ENCODE measurements at places on chromosomes 1 and 21.

GRCh38 chr1:213914392-213914791 is 73.4 kb upstream of the PROX1 start:
- no peak for DNase-seq

- no peak for DNase-seq
These were observed 183.1 kb downstream of the ZSCAN20 start for GRCh38 chr1:33655496-33655895.

DNA sequence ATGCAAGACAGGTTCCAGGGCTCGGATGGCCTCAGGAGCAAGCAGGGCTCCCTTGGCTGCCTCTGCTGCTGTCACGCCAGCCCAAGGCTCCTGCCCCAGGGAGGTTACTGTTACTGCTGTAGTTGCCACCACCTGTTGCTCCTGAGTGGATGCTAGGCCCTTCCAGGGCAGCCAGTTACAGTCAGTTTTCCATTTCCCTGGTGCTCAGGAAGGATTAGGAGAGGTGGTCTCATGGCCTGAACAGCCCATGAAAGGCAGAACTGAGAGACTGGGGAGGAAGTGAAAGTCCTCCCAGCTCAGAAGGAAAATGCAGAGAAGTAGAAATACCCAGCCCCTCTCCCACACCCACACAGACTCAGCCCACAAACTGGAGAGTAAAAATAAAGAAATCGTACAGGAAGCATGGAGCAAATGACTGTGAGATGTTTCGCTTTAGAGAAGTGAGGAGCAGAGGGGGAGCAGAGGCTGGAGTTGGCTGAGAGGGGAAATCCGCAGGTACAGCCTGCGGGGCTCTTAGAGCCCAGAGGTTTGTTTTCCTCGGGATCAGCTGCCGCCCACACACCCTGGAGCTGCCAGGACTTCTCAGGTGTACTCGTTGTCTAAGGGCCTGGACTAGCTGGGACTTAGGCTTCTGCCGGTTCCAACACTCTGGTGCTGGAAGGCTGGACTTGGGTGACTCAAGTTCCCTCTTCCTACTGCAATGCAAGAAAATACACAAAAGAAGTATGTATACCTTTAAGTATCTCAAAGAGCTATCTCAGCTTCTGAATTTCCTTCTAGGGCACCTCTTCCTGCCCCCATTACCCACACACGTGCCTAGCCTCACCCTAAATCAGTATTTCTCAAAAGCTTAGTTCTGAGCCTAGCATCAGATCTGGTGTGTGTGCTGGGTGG is 2.3 kb downstream of the IL6R start:
- DNase-seq = no peak

- DNase-seq = no peak
These were observed 96.0 kb upstream of the TRABD2B start for GRCh38 chr1:48093147-48093546.

DNA sequence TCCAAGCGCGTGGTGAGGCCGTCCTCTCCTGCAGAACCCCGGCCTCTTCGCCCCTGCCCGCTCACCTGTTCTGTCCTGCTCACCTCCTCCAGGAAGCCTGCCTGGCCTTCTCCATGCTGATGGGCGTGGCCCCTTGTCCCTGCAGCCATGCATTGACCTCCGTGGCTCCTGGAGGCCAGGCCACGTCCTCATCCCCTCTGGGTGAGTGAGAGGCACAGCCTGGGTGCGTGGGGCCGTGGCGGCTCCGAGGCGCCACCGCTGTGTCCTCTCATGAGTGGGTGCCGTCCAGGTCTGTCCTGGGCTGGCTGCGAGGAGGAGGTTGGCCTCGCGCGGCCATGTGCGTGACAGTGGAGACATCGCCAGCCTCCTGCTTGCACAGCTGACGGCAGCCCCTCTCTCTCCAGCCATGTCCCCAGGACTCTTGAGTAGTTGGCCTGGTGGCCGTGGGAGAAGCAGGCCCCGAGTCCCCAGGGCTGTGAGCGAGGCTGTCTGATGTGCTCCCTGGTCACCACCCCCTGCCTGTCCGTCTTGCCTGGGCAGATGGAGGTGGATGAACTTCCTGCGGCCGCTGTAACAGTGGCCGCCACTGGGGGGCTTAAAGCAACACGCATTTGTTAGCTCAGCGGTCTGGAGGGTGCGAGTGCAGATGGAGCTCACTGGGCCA is 58.1 kb downstream of the PRKCZ start:
- no peak for DNase-seq

DNA sequence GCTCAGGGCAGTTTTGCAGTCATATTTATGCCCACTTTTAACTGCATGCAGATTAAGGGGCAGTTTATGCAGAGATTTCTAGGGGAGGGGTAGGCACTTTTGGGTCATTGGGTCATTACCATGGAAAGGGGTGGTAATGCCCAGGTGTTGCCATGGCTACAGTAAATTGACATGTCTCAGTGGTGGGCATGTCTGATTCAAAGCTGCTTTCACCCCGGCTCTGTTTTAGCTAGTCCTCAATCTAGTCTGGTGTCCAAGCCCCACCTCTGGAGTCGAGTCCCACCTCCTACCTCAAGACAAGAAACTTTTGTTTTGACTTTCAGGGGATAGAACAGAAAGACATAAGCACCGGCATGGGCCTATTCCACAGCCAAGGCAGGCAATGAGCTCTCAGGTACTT is 8.9 kb upstream of the NEK2 start:
- no peak for DNase-seq

- DNase-seq = no peak
These were observed 102.3 kb downstream of the NPHP4 start for GRCh38 chr1:5889901-5890300.

DNA sequence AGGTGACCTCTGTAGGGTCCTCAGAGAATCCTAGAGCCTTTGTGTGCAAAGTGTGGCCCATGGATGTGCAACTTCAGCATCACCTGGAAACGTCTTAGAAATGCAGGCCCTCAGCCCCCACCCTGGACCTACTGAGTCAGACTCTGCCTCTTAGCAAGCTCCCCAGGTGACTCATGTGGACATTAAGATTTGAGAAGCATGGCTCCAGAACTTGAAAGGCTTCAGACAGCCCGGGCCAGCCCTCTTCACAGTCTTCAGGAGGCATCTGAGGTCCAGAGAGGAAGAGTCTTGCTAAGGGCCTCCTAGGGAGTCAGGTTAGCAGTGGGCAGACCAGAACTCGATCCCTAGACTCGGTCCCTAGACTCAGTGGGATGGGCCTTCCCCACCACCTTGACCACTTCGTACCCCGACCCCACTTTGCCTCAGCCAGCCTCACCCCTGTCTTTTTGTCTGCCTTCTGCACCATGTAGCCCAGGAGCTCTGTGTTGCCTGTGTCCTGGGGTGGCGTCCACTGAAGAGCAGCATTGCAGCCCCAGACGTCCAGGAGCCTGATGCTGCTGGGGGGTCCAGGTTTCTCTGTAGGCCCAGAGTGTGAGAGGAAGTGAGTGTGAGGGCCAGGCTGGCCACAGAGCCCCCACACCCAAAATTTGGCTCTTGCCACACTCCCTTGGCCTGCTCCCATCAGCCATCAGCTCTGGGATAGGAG is 4.8 kb downstream of the MYBPH start:
- no peak for DNase-seq

Measured in T-helper 1 cell (primary cell).